ENCODE measurements at places on chromosomes 11 and 22.

DNA sequence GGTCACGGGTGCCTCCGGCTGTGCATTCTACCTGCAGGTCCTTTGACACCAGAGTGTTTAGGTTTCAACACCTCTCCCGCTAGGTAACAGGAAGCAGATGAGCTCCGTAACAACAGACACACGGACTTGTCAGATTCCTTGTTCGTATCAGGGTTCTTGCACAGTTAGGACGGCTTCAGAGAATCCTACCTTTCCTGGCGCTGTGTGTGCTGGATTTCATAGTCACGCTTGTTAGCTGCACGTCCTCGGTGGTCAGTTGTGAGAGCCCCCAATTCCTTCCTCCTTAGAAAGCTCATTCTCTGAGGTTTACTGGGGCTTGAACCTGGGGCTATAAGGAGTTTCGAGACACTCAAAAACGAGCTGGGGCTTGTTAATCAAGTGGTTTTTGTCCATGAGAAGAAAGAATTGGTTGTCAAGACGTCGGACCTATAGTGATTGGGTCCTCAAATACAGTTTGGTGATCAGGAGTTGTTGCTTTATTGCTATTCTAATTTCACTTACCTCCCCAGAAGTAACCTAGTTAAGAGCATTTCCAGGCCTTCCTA, 664 bp downstream of the DDB2 start:
- peak; percentile 67 for DNase-seq

DNA sequence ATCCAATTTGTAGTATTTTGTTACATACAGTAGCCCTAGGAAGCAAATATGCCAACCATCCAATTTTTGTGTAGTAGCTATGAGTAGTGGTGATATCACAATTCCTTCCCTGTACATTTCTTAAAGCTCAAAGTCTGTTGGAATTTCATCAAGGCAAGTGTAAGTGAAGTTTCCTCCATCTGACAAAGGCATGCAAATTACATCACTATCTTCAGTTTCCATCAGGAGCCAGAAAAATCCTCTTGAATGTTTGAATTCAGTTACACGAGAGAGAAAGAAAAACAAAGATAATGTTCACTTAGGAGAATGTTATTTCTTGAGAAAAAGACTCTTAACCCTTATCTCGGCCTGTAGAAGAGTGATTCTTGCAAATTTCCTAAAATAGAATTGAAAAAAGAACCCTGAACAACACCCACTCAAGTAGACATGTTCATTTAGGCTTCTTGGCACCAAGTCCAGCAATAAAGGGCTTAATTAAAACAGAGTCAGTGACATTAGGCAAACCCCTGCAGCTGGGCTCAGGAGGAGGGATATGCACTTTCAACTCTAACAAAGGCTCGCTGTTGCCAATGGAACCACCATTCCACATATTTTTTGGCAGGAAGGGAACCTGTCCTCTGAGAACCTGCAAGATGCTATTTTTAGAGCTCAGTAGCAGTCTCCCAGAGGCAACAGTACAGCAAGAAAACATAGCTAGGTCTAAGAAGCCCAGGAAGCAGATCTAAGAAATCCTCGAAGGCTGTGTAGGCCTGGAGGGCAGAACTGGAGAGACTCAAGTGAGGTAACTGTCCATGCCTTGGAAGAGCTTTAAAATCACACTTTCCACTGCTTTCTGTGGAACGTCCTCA, 144.6 kb downstream of the CCDC81 start:
- DNase-seq = peak; percentile 55

- DNase-seq = no peak
These were observed 34.2 kb downstream of the MRGPRD start for GRCh38 chr11:68946416-68947090.

- DNase-seq = no peak
These were observed 60.7 kb upstream of the FADD start for GRCh38 chr11:70142221-70142875.
